Sciatic nerve (tissue), 2 donors: ENCODE measurements at places on chromosomes 3 and 15.

DNA sequence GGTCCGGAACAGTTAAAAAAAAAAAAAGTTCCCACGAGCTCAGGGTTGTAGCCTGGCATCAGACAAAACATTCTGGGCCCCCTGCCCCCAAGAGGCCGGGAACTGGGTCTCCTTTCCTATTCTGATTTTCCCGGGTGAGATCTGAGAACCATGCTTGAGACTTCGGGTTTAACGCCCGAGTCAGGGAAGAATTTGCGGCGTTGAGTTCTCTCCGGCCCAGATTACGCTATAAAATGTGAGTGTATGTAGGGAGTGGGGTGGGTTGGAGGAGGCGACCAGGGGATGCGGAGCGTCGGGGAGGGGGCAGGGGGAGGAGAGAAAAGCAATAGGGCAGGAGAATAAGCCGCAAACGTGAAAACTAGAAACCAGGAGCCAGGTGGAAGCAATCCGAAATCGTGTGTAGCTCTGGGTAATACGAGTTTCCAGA lies 2.7 kb downstream of the ZIC1 start:
- DNase-seq: no peak

- no peak for DNase-seq
Measured at GRCh38 chr3:102483556-102483955, 48.7 kb downstream of the ZPLD1 start.

DNA sequence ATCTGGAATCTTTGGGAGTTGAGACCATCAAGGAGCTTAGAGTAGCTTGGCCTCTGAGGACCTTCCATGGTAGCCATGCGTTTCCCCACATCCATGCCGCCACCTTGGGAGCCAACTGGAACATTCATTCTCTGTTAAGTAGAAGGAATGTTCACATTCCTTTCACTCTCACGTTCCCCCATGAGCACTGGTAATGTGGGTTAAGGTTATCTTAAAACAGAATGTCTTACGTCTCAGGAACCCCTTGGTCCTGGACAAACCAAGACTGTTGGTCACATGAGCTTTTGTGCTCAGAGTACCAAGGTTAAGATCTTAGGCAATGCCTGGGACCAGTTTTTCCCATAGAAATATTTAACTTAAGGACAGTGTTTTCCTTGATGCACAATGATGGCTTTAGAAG lies 211.7 kb upstream of the UBE2E1 start:
- DNase-seq: no peak

DNA sequence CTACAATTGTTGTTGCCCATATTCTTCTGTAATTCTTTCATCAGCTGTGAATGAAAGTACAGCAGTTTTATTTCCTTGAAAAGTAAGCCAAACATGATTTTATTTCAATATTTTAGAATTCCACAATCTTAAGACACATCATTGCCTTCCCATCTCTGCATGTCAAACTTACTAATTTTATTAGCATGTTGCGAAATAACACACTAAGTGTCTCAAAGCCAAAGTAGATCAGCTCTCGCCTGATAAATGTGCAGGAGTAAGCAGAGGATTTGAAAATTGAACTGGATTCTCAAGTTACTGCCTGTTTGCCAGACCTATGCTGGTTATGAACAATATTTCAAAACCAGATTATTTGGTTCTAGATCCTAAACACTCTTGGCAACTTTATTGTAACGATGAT lies 25.7 kb downstream of the TGFBR2 start:
- DNase-seq: no peak

DNA sequence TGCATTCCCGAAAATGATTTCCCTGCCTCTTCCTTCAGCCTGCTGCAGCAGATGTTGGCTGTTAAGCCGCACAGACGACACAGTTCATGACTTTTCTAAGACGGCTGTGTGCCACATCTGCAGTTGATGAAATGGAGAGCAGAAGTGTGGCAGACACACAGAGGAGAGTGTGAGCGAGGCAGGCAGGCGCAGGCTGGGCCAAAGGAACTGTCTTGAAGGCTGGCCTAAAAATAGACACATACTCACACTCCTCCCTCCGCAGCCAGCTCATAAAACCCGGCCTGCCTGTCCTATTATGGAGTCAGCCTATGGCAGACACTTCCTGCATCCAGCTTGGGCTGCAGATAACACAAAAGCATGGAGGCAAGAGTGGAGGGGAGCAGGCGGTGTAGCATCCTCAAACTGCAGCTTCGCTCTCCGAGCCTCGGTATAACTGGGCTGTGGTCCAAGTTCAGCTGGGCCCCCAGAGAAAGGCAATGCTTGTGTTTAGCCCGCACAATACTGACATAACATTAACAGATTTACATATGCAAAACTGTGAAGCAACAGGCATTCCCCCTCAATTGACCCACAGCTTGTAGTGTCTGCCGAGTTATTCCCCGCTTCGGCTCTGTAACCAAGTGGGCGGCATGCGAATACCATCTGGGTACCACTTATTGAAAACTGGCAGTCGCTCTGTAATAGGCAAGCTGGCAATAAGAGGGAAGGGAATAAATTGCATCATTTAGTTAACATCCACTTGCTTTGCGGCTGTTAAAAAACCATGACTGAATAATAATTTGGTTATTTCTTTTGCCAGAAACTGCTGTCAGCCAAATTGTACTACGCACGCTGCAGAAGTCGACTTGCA lies 40.8 kb downstream of the FOXP1 start:
- DNase-seq: peak; percentile 81

DNA sequence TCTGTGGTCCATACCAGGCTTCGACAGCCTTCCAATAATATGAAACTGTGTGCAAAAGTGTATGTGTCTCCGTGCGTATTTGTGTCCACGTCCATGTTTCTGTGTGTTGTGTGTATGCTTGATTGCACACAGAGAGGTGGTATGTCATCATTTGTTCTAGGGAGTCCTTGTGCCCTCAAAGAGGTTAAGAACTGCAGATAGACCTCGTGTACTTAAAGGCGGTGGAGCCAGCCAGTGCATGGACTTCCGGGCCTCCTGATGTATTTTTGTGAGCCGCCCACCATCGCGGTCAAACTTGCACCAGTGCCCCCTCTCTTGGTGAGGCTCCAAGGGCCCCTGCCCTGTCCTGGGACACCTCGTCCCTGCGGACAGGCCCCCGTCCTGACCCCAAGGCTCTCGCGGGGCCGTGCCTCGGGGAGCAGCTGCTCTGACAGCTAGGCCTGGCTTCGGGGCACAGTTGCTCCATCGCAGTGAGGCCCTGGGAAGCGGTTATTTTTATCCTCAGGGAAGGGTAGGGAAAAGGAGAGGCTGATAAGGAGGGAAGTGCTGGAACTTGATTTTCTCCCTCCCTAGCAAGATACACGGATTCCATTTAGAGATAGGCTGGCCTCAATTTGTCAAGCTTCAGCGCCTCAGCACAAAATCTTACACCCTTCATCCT lies 1.2 kb upstream of the RYK start:
- no peak for DNase-seq

- DNase-seq: peak; percentile 80
Measured at GRCh38 chr3:150183678-150184425, 213.2 kb upstream of the PFN2 start.

DNA sequence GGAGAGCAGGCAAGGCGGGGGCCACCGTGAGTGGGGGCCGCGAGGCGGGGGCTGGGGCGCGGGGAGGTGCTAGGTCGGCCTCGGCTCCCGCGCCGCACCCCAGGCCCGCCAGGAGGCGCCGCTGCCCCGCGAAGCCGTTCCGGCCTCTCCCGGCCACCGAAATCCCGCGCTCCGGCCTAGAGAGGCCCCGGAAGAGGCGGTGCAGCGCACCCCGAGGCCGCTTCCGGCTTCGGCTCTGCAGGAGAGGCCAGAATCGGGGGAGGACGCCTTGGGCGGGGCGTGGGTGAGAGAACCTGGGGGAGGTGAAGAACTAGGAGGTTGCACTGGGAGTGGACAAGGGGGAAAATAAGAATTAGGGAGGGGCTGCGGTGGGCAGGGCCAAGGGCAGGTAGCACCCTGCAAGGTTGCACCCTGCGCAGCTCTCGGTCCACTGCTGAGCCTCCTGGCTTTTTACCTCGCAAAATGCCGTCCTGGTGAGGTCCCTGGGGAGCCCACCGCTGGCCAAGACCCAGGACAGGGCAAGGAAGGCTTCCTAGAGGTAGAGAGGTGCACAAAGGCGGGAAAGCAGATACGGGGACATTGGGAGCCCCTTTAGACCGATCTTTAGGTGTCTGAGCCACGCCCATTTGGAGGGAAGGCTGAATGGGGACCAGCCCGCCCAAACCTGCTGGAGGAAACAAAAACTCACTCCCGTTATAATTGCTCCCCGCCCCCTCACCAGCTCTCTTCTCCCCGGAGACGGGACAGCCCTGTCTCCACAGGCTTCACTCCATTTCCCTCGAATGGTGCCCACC lies 8.4 kb upstream of the GNAI2 start:
- peak; percentile 94 for DNase-seq

- no peak for DNase-seq
Measured at GRCh38 chr3:171186383-171186782, 159.9 kb upstream of the SLC2A2 start.

DNA sequence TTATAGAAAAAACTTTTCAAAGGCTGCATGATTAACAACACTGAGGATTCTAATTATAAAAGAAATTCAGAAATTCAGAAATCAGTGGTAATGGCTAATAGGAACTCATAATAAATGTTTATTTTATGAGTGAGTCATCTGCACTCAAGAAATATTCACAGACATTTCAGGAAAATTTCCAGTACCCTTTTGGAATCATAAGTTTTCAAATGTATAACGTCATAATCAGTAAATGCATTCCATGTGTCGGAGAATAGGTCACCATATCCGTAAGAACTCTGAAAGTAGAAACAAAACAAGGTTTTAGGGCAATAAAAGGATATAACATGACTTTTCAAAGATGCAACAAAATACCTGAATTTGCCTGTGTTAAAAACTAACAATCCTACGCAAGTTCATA lies 24.7 kb downstream of the EOGT start:
- no peak for DNase-seq

DNA sequence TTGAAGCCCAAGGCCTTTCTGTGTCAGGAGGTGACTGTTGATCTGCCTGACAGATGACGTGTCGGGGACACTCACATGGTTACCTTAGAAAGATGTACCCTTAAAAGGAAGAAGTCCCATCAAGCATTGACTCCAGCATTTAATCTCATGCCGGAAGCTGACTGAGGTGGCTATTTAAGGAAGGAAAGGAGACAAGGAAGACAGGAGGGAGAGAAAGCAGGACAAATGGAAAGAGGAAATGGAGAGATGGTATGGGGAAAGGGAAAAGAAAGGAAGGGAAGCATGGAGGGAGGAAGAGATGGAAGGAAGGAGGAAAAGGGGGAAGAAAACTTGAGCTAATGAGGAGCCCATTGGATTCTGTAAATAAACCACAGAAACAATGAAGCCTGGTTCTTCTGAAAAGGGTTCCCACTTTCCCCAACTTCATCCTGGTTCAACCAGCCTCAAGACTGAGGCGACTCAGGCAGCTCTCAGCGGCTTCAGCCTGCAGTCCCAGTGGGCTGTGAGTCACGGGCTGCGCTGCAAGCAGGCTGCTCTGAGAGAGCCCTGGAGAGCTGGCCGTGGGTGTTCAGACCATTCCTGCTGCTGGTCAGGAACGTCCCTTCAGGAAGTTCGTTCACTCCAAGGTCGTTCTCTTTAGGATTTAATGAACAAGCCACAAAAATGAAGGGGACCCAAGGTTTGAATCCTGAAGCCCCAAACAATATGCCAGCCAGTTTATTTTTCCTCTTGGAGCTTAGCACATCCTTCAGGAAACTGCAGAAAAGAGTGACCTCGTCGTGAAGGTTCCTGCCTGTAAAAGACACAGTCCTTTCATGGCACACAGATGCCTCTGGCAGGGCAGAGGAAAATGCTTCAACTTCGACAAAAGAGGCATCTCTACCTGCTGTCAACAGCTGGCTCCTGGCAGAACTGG lies 69.6 kb upstream of the THBS1 start:
- DNase-seq: no peak

DNA sequence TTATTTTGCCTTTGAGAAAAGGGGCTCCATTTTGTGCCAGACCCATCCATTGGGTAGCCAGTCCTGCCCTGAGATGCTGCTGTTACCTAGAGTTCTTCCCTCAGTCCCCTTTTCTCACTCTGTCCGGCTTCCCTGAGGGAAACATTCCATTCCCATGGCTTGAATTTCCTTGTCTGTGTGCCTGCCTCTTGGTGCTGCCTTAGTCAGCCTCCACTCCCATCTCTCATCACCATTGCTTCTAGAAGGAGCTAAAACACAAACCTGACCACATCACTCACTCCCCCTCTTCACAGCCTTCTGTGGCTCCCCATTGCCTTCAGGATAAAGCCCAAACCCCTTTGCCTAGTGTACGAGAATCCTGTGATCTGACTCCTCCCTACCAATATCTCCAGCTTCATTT lies 25.2 kb upstream of the C2CD4B start:
- no peak for DNase-seq

DNA sequence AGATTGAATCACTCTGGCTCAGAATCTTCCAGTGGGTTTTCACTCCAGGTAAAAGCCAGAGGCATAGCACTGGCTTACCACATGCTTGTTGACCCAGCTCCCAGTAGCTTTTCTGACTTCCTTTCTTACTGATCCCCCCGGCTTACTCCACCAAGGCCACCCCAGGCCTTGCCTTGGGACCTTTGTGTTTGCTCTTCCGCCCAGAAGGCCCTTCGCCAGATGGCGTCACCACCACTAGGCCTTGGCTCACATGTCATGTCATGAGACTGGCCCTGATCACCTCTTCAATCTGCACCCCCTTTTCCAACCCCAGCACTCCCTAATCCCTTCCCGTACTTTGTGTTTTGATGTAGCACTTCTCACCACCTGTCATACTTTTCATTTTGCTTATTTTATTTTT lies 98.5 kb upstream of the UMPS start:
- DNase-seq: no peak

GRCh38 chr15:33699691-33700447 lies 268.4 kb upstream of the CHRM5 start:
- DNase-seq: no peak

DNA sequence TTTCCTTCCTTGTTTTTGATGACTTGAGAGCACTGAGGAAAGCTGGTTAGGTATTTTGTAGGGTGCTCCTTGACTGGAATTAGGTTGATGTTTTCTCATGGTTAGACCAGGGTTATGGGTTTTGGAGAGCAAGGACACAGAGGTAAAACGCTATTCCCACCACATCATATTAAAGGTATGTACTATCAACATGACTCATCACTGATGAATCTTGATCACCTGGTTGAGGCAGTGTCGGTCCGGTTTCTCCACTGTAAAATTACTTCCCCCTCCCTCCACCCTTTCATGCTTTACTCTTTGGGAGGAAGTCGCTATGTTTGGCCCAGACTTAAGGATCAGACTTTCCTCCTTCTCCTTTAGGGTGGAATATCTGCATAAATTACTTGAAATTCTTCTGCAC lies 201.6 kb downstream of the EDEM1 start:
- DNase-seq: no peak

GRCh38 chr15:72737061-72737460 lies 46.5 kb downstream of the ADPGK start:
- no peak for DNase-seq

DNA sequence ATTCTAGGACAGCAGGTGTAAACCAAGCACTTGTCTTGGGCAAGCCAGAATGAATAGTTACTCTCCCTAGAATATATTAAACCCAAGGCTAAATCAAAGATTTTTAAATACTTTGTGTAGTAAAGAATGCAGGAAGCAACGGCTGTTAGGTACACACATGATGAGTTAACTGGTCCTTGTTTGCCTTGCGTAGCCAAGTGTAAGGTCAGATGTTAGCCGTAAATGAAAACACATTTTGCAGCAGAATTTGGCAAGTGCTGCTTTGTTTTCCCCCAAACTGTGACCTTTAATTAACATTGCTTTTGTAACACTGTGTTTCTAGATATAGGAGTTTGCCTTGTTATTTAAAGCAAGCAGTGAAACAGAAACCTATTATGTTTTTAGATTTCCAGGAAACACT lies 368.7 kb downstream of the IL5RA start:
- DNase-seq: no peak

GRCh38 chr3:114435386-114436115 lies 141.7 kb downstream of the TIGIT start:
- no peak for DNase-seq
